ENCODE measurements at places on chromosomes 2 and 18. TPM values are rescaled to one million over a fixed set of nuclear protein-coding genes. Genes with fewer than 3 reads are reported as not detected.

The INPP1 gene
- total RNA-seq: 37.7 TPM

The TEX44 gene
- total RNA-seq: not detected

GRCh38 chr2:112048887-112049286 lies 6.2 kb upstream of the TMEM87B start:
- peak; percentile 81 for DNase-seq

- no peak for DNase-seq
Measured at GRCh38 chr2:20622296-20622686, 28.6 kb downstream of the HS1BP3 start.

The CCL20 gene
- total RNA-seq: 10.2 TPM

The PLEK gene
- total RNA-seq: 4.8 TPM

GRCh38 chr2:44869761-44870160 lies 71.7 kb upstream of the SIX3 start:
- no peak for DNase-seq

The LTBP1 gene
- total RNA-seq: 14.3 TPM

DNA sequence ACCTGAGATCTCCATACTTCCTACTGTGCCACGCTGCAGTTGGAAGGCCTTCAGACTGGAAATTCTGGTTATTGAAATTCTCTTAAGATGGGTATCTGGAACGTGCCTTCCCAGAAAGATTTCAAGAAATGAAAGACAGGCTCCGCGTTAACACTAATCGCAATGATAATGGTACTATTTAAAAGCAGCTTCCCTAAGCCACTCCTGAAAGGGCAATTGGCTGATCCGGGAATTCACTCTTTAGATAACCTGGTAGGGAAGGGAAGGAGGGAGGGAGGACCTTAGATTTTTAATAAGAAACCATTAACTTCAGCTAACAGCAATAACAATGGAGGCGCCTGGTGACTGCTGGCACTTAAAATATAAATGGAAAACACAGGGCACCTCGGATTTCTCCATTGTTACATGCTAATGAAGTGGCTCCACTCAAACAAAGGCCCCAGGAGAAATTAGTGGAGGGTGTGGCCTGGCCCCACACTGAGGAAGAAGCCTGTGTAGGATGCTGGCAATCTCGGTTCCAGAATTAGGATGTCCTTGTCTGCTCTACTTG lies 22.5 kb upstream of the MTA3 start:
- no peak for DNase-seq

GRCh38 chr2:9118383-9118960 lies 88.1 kb upstream of the ASAP2 start:
- DNase-seq: no peak

The SAG gene
- 0.63 TPM for total RNA-seq

DNA sequence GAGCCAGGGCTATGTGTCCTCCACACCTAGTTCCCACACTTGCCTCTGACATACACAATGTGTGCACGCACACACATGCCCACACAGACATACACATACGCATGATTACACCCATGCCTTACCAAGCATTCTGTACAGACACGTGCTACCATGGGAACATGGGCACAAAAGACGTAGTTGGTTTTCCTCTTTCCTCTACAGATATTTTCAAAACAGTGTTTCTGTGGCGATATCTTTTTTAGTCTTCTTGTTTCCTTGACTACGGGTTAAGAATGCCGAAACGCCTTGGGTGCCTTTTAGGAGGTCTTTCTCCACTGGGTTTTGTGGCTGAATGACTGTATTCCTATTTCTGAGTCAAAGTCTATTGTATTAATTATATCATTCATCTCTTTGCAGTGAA lies 75.5 kb upstream of the SPTBN1 start:
- no peak for DNase-seq

DNA sequence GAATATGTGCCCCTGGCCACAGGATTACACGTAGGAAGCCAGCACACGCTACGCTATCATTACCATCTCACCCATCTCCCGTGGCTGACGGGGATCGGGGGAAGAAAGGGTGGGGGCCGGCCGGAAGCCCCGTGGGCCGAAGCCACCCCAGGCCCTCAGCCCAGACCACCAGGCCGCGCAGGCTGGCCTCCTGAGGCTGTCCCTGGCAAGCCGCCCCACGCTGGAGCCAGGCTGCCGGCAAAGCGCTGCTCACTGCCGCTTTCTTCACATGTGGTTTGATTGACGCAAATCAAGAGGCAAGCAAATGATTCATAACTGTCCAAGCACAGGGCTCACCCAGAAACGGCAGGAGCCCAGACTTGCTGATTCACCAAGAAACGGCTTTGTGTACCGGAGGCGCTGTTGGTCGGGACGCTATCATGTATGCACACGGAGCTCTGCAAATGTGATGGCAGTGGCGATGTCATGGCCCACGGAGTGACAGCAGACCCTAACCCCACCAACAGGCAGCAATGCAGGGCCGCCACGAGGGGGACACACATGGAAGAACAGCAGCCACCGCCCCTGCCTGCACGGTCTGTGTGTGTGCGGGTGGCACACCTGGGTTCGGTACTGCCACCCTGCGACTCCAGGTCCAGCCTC lies 125.7 kb downstream of the HDAC4 start:
- peak; percentile 84 for DNase-seq

DNA sequence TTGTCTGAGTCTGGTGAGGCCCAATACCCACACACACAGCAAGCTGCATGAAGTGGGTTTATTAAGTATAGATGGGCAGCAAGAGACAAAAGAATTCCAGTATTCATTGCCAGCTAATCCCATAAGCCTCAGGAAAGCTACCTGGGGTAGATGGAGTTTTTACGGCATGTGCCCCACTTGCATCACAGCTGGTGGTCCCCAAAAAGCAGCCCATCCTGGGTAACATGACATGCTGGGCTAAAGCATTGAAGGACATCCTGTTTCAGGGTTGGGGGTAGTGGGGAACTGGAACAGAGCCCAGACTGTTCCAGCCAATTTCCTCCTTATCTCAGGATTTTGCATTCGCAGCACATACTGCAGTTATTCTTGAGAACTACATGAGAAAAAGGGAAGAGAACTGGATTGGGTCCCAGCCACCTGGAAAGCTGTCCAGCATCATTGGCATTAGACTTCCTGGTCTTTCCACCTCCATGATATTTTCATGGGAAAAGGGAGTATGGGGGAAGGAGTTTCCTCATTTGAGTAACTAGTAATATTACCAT lies 240.1 kb upstream of the MMADHC start:
- DNase-seq: no peak

The TLX2 gene
- 0.51 TPM for total RNA-seq

GRCh38 chr18:46718501-46719341 lies 38.1 kb downstream of the ST8SIA5 start:
- no peak for DNase-seq

DNA sequence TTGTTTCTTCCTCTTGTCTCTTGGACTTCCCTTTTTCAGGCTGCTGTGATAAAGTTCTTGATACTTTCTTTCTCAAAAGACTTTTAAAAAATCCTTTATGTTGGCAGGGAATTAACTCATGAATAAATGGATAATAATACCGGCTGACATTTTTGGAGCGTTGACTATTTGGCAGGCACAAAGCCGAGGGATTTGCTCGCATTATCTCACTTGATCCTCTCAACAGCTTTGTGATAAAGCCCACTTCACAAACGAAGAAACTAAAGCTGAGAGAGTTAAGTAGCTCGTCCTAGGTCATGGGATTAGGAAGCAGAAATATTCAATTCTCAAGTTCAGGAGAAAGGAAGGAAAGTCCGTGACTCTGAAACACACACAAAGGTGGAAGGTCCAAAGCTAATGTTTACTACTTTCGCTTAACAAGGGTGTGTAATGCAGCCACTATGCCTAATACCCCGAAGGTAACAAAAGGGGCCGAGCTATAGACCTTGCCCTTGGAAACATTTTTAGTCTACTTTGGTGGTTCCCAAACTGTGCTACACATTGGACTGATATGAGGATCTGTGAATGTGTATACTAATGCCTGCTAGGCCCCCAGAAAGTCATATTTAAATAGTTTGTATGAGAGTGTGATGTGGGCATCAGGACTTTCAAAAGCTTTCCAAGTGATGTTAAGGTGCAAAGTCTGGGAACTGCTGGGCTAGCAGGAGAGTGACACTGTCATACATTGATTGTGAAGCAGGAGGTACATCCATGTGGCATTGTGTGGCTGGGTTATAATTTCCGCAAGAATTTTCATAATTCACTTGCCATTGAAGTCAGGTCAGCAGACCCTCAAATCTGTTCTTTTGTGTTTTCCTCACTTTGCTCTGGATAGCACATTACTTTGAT lies 508.4 kb downstream of the PLCL1 start:
- peak; percentile 41 for DNase-seq

- DNase-seq: no peak
Measured at GRCh38 chr2:174524527-174524926, 37.7 kb upstream of the GPR155 start.

DNA sequence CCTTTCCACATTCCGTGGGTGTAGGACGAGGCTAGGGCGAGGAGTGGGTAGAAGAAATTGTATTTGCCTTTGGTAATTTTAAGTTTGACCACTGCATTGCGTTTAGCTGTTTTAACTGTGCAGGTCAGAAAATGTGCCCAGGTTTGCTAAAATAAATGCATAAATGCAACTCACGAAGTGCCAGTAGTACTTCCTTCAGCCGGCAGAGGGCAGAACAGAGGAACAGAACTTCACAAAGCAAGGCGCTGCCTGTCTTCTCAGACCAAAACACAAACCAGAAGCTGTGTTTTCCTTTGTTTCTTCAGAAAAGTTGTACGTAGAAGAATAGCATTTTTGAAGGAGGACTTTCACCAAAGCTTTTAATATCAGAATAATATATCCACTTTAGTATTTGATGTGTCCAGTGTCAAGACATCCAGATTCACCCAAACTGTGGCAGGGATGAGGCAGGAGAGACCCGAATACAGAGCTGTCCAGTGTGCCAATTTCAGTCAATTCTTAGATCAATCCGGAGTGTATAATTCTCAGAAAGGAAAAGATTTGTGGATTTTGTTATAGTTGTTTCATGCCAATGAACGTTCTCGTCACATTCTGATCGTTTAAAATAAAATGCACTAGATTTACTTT lies 348.6 kb downstream of the DLGAP1 start:
- DNase-seq: peak; percentile 83

DNA sequence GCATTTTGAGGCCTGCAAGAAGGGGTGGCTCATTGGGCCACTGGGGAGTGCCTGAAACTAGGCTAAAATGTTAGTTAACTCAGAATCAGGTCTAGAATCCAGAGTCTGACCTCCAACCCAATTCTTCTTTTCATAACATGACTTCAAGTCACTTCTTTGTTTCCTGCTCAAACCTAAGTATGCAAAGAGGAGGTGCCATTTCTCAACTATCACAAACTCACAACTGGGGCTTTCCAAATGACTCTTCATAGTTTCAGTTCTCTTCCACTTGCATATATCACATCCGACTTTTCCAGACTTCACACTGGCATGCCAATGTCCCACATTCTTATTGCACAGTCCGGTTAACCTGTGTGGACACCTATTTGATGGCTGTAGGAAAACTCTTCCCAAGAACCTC lies 211.6 kb downstream of the TCF4 start:
- DNase-seq: no peak

The ATP8B1 gene
- total RNA-seq: 406 TPM

GRCh38 chr2:103222969-103223368 lies 461.1 kb downstream of the TMEM182 start:
- no peak for DNase-seq

DNA sequence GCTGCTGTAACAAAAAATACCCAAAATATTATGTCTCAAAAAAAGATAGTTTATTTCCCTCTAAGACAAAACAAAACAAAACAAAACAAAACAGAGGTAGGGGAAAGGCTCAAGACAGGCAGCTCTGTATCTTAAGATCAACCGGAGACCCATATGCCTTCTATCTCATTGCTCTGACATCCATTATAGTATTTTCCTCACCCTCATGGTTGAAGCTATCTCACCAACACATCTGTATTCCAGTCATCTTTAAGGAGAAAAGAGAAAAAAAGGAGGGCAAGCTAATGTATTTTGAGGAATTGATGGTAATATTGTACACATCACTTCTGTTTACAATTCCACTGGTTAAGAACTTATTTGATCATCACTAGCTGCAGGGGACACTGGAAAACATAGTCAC lies 239.7 kb downstream of the ICOS start:
- DNase-seq: no peak

DNA sequence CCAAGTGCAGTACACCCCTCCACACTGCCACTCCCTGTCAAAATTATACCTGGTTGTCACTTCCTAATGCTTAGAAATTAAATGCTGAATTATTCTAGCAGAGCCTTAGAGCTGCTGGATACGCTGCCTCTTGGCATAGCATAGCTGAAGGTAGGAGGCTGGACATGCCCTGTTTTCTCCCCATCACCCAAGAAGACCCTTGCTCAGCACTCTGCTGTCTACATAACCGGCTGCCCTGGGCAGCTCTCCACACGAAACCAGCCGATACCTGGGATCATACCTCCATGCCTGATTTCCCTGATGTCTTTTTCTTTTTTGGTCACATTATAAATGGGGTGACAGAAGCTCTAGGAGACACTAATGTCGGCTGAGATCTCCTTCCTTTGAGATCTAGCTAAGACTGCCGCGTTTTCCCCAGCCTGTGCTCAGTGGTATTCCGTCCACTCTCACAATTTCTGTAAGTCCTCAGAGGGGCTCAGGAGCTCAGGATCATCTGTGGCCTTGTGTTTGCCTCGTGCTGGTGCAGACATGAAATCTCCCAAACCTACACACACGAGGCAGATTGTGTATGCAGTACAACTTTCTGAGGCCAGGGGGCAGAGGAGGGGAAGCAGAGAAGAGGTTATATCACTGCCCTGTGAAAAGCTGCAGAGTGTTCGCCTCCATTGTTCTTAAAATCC lies 13.5 kb upstream of the ZAP70 start:
- DNase-seq: no peak

DNA sequence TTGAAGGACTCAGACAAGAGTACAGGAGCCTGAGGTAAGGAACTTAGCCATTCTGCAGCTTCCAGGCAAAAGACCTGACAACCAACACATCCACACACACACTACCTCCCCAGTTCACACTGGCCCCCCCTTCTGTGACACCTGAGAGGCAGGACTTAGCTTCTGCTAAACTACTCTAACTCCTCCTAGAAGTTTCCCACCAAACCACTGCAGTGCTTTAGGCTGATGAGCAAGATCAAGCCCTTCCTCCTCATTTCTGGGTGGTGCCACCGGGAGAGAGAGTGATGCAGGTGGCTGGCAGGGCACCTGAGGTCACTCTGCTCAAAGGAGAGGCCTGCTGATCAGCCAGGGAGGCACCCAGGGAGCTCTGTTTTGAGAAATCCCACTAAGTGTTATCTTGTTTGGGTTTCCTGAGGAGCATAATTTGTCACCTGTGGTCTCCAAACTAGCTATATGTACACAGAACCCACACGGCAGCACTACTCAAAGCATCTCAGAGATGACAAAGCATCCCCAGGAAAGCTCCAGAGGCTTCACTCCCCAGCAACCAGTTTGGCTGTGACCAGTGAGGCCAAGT lies 188.4 kb downstream of the MYO5B start:
- DNase-seq: no peak
